ENCODE measurements at places on chromosomes 7 and 10.

DNA sequence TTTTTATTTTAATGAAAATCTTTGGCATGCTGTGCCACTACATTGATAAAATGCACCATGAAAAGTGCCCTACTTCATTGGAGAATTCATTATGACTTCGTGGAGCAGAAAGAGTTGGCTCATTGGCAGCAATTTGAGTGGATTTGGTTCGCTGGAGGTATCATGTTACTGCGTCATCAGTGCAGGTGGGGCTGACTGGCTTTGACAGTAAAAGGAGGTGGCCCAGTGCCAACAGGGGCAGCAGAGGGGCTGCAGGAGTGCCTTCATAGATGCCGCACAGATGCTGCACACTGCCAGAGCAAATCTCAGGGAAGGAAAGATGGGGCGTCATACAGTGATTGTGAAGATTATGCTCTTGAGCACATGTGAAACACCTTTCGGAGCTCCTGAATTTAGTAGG, 22.2 kb downstream of the FZD1 start:
- no peak for DNase-seq

DNA sequence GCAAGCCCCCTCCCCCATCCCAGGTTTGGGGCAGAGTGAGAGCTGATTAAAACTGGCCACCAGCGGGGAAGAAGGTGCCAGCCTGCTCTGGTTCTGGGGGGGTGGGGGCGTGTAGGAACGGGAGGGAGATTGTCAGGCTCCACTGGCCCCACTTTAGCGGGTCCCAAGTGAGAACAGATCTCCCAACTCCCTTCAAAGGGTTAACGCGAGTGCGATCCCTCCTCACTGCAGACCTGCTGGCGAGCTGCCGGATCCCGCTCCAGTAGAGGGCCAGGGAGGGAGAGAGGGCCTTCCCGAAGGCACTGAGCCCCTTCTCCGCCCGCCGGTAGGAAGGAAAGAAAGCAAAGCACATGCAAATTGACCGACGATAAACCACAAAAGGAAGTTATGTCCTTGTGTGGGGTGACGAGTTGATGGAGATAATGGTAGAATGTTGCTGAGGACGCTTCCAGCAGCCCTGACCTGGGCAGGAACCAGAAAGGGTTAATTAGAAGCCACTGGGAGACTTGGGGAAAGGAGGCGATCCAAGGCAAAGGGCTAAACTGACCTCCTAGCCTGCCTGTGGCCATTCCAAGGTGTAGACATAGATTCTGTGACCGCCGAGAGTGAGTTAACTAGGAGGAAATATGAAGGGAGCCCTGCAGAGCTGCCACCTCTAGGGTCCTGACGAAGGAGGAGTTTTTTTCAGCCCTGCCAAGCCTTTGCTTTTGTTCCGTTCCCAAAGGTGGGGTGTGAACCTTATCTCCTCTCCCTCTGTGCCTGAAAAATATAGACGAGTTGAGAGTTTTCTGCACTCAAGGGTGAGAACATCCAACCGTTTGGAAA, 1.5 kb downstream of the NRG3 start:
- no peak for DNase-seq

GRCh38 chr7:18191341-18191740, 163.7 kb upstream of the PRPS1L1 start:
- no peak for DNase-seq

- DNase-seq = no peak
Observed at GRCh38 chr10:114188900-114189299, 9.7 kb downstream of the TDRD1 start.

DNA sequence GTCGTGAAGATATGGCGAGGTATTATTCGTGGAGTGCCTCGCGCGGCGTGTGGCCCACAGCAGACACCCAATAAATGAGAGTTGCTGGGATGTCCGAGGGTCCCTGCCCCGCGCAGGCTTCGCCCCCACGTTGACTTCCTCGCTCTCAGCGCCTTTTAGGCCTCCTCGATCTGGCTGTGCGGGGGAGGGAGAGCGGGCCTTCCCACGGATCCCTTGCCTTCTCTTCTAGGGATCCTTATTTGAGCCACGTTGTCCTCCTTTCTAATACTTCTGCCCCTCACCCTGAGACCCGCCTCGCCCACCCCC, 660 bp downstream of the VCL start:
- no peak for DNase-seq

DNA sequence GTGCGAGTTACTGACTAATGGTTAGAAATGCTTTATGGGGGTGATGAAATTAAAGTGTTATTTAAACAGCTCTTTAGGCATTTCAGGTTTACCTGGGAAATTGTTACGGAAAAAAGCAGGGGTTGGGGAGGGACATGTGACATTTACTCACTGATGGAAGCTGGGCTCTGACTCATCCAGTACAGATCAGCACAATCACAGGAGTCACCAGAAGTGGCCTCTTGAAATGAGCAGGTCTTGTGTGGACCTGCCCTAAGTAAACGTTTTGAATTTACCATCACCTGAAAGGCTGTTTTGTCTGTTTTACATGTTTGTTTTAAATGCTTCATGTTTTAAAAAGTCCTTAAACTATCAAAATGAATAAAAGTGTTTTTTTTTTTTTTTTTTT, 2.3 kb downstream of the GLRX3 start:
- peak; percentile 74 for DNase-seq
